ENCODE measurements at places on chromosomes 2 and 18. TPM values are rescaled to one million over a fixed set of nuclear protein-coding genes. Genes with fewer than 3 reads are reported as not detected.

GRCh38 chr2:29733965-29734364 lies 187.4 kb downstream of the ALK start:
- H3K4me3 ChIP-seq: no peak overlapping the region
- no peaks in the 10 kb centered on the region for H3K36me3 ChIP-seq
- DNase-seq: no peak
- H3K27me3 ChIP-seq: 0 out of 2 replicates have a peak, but pooled peaks cover 2% of the 10 kb centered on the region
- no peaks in the 10 kb centered on the region for H3K4me1 ChIP-seq
- no peak overlapping the region for H3K27ac ChIP-seq

GRCh38 chr2:101473911-101474701 lies 806 bp downstream of the RFX8 start:
- H3K27ac ChIP-seq: peak overlapping the region; percentile 87
- peak overlapping the region; percentile 71 for H3K4me3 ChIP-seq
- H3K36me3 ChIP-seq: peaks cover 4% of the 10 kb centered on the region
- H3K4me1 ChIP-seq: peaks cover 35% of the 10 kb centered on the region
- H3K27me3 ChIP-seq: no peaks in the 10 kb centered on the region

- no peak overlapping the region for H3K27ac ChIP-seq
- peaks cover 15% of the 10 kb centered on the region for H3K4me1 ChIP-seq
- no peaks in the 10 kb centered on the region for H3K27me3 ChIP-seq
- no peak overlapping the region for H3K4me3 ChIP-seq
Observed at GRCh38 chr2:72940361-72940760, 23.0 kb downstream of the EMX1 start.

- no peaks in the 10 kb centered on the region for H3K4me1 ChIP-seq
- no peak overlapping the region for H3K27ac ChIP-seq
- H3K4me3 ChIP-seq: no peak overlapping the region
- H3K36me3 ChIP-seq: peaks cover 54% of the 10 kb centered on the region
Observed at GRCh38 chr2:179963626-179964025, 43.5 kb downstream of the CWC22 start.

DNA sequence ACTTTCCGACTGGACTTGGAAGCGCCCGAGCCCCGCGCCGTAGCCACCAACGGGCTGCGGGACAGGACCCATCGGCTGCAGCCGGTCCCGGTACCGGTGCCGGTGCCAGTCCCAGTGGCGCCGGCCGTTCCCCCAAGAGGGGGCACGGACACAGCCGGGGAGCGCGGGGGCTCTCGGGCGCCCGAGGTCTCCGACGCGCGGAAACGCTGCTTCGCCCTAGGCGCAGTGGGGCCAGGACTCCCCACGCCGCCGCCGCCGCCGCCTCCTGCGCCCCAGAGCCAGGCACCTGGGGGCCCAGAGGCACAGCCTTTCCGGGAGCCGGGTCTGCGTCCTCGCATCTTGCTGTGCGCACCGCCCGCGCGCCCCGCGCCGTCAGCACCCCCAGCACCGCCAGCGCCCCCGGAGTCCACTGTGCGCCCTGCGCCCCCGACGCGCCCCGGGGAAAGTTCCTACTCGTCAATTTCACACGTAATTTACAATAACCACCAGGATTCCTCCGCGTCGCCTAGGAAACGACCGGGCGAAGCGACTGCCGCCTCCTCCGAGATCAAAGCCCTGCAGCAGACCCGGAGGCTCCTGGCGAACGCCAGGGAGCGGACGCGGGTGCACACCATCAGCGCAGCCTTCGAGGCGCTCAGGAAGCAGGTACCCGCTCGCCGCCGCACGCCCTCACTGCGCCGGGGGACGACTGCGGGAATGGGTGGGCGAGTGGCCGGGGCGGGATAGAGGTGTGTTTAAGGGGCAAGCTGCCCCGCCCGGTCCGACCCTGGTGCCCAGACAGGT lies 713 bp downstream of the ATOH8 start:
- DNase-seq: peak; percentile 64
- no peaks in the 10 kb centered on the region for H3K27me3 ChIP-seq
- H3K4me1 ChIP-seq: peaks cover 30% of the 10 kb centered on the region
- H3K27ac ChIP-seq: peak overlapping the region; percentile 31
- H3K4me3 ChIP-seq: peak overlapping the region; percentile 64

GRCh38 chr18:62625019-62625418 lies 90.3 kb upstream of the PHLPP1 start:
- DNase-seq: peak; percentile 11
- H3K4me3 ChIP-seq: no peak overlapping the region
- no peak overlapping the region for H3K27ac ChIP-seq
- H3K27me3 ChIP-seq: no peaks in the 10 kb centered on the region

DNA sequence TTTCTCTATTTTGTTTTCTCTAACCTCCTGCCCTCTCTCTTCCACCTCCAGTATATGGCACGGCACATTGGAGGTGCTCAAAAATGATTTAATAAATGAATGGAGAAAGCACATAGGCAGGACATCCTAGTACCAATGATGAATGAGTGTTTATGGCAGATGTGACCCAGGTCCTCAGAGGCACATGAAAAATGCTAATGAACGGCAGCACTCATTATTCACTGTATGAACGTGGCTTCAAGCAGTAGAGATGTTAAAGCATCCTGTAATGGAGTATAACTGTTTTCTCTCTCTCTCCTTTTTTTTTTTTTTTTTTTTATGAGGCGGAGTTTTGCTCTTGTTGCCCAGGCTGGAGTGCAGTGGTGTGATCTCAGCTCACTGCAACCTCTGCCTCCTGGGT lies 72.4 kb downstream of the MBP start:
- no peaks in the 10 kb centered on the region for H3K27me3 ChIP-seq
- H3K4me3 ChIP-seq: no peak overlapping the region
- DNase-seq: no peak
- no peaks in the 10 kb centered on the region for H3K36me3 ChIP-seq

- no peak overlapping the region for H3K27ac ChIP-seq
- H3K36me3 ChIP-seq: no peaks in the 10 kb centered on the region
- H3K4me1 ChIP-seq: no peaks in the 10 kb centered on the region
- H3K4me3 ChIP-seq: no peak overlapping the region
Observed at GRCh38 chr2:238568455-238569440, 142.0 kb downstream of the ASB1 start.

GRCh38 chr2:140401056-140401455 lies 1620.9 kb upstream of the NXPH2 start:
- no peaks in the 10 kb centered on the region for H3K27me3 ChIP-seq
- no peak for DNase-seq
- no peak overlapping the region for H3K27ac ChIP-seq
- H3K4me1 ChIP-seq: no peaks in the 10 kb centered on the region

GRCh38 chr2:19738707-19739106 lies 163.1 kb downstream of the TTC32 start:
- peaks cover 16% of the 10 kb centered on the region for H3K4me1 ChIP-seq
- H3K4me3 ChIP-seq: no peak overlapping the region
- H3K27me3 ChIP-seq: no peaks in the 10 kb centered on the region
- DNase-seq: no peak

Gene RTN4
- total RNA-seq: 307 TPM

Gene KLHL41
- total RNA-seq: not detected

Gene IL36G
- total RNA-seq: not detected

Gene CABYR
- total RNA-seq: 9.5 TPM

Gene PSMA8
- not detected for total RNA-seq

Measured in SJSA1 (cell line).